ENCODE measurements at places on chromosomes 7 and 10.

- H3K27me3 ChIP-seq, result no peaks in the 10 kb centered on the region
- no peak overlapping the region for H3K4me3 ChIP-seq
- DNase-seq, result peak; percentile 56
- H3K27ac ChIP-seq, result peak overlapping the region; percentile 90
- H3K36me3 ChIP-seq, result peaks cover 21% of the 10 kb centered on the region
Observed at GRCh38 chr10:13847201-13847631, 260.5 kb downstream of the PRPF18 start.

DNA sequence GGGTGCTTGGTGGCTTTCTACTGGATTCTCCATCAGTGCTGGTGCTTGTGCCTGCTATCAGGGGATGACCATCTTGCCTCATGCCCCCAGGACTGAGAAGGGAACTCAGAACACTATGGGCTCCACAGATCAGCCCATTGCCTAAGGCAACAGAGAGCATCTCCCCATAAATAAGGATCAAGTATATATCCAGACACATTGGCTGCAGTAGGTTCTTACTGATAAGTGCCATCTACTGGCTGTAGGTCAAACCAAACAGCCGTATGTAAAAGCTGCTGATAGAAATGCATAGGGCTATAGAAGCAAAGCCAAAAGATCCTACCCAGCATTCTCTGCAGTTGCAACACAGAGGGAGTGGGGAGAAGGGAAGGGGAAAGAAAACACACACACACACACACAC, 153.7 kb downstream of the CDK14 start:
- H3K4me3 ChIP-seq, result no peak overlapping the region
- H3K27ac ChIP-seq, result no peak overlapping the region
- peak; percentile 52 for DNase-seq
- no peaks in the 10 kb centered on the region for H3K27me3 ChIP-seq
- H3K36me3 ChIP-seq, result peaks cover 45% of the 10 kb centered on the region

DNA sequence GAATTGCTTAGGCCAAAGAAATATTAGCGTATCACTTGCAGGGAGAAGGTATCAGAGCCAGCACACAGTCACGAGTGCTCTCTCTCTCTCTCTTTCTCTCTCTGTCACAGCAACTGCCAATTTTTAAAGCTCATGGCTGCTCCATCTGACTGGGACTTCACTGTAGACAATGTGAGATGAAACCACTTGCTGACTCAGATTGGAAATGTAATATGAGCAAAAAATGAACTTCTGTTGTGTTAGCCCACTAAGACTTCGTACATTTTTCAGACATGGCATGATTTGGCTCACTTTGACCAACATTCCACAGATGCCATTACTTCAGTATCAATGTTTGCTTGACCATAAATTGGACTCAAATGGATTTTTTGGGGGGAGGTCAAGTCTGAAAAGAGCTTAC, 68.1 kb downstream of the DGKB start:
- no peaks in the 10 kb centered on the region for H3K36me3 ChIP-seq
- H3K4me3 ChIP-seq, result peak overlapping the region; percentile 48
- DNase-seq, result no peak
- H3K27ac ChIP-seq, result peak overlapping the region; percentile 73

GRCh38 chr7:36742911-36743775, 18.8 kb upstream of the AOAH start:
- H3K27me3 ChIP-seq, result no peaks in the 10 kb centered on the region
- no peak overlapping the region for H3K4me3 ChIP-seq
- H3K4me1 ChIP-seq, result no peaks in the 10 kb centered on the region

- no peaks in the 10 kb centered on the region for H3K27me3 ChIP-seq
- peak overlapping the region; percentile 90 for H3K4me3 ChIP-seq
- peaks cover 28% of the 10 kb centered on the region for H3K4me1 ChIP-seq
- H3K27ac ChIP-seq, result peak overlapping the region; percentile 89
- DNase-seq, result peak; percentile 41
- peaks cover 37% of the 10 kb centered on the region for H3K36me3 ChIP-seq
Observed at GRCh38 chr10:104255311-104255981, 754 bp downstream of the GSTO1 start.

GRCh38 chr7:114785496-114785895, 136.4 kb upstream of the MDFIC start:
- no peaks in the 10 kb centered on the region for H3K27me3 ChIP-seq
- DNase-seq, result no peak
- H3K36me3 ChIP-seq, result no peaks in the 10 kb centered on the region
- H3K27ac ChIP-seq, result no peak overlapping the region
- H3K4me3 ChIP-seq, result no peak overlapping the region
- no peaks in the 10 kb centered on the region for H3K4me1 ChIP-seq

GRCh38 chr10:90398566-90398965, 459.3 kb downstream of the HTR7 start:
- no peaks in the 10 kb centered on the region for H3K4me1 ChIP-seq
- no peaks in the 10 kb centered on the region for H3K36me3 ChIP-seq
- DNase-seq, result no peak
- no peak overlapping the region for H3K4me3 ChIP-seq

- no peaks in the 10 kb centered on the region for H3K27me3 ChIP-seq
- H3K27ac ChIP-seq, result no peak overlapping the region
- peaks cover 25% of the 10 kb centered on the region for H3K36me3 ChIP-seq
- no peaks in the 10 kb centered on the region for H3K4me1 ChIP-seq
- no peak overlapping the region for H3K4me3 ChIP-seq
Observed at GRCh38 chr7:139351027-139351426, 8.7 kb upstream of the LUC7L2 start.

- no peaks in the 10 kb centered on the region for H3K4me1 ChIP-seq
- no peaks in the 10 kb centered on the region for H3K36me3 ChIP-seq
- no peaks in the 10 kb centered on the region for H3K27me3 ChIP-seq
- DNase-seq, result no peak
Observed at GRCh38 chr7:114153700-114154099, 234.9 kb upstream of the PPP1R3A start.

DNA sequence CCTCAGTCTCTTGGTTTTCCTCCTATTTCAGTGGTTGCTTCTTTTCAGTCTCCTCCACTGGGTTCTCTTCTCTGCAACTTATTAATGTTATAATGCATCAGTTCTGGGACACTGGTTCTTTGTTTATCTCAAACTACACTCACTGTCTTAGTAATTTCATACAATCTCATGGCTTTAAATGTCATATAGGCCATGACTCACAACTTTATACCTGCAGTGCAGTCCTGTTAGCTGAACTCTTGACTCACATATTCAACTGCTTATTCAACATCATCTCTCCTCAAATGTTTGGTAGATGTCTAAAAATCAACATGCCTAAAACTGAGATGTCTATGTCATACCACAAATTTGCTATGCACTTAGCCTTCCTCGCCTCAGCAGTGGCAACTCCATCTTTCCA, 101.2 kb upstream of the PALS2 start:
- no peaks in the 10 kb centered on the region for H3K36me3 ChIP-seq
- no peak for DNase-seq
- no peak overlapping the region for H3K27ac ChIP-seq
- no peak overlapping the region for H3K4me3 ChIP-seq
- H3K4me1 ChIP-seq, result no peaks in the 10 kb centered on the region

GRCh38 chr7:95213809-95214492, 110.4 kb downstream of the PON1 start:
- H3K27ac ChIP-seq, result no peak overlapping the region
- no peaks in the 10 kb centered on the region for H3K36me3 ChIP-seq
- H3K4me1 ChIP-seq, result no peaks in the 10 kb centered on the region
- H3K4me3 ChIP-seq, result no peak overlapping the region
- DNase-seq, result no peak

GRCh38 chr10:64396105-64396708, 875.0 kb downstream of the REEP3 start:
- no peak for DNase-seq
- no peak overlapping the region for H3K4me3 ChIP-seq
- no peaks in the 10 kb centered on the region for H3K4me1 ChIP-seq
- 0 out of 2 replicates have a peak overlapping the region, but pooled peaks have one; percentile 16 for H3K27ac ChIP-seq
- no peaks in the 10 kb centered on the region for H3K36me3 ChIP-seq

Measured in SK-N-SH (cell line).